ENCODE measurements at places on chromosomes 1 and 21.
A peak's percentile ranks its signal among the peaks of the same experiment; 100 is the strongest.

DNA sequence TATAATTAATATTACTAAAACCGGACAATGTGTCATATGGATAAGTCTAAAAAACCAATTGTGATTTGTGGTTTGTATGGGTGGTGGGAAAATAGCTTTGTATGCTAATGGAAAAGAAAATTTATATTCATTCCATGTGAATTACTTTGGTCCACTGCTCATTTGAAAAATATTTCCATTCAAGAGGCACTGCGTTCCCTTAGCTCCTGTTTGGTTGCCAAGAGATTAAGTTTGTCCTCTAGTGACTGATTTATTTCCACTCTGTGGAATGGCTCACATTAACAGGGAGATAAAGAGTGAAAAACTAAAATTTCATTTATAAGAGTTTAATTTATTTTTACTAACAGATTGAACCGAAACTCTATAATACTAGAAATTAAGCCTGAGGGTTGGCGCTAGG, 744.1 kb upstream of the CHRM3 start:
- DNase-seq, result peak; percentile 69

GRCh38 chr1:199009447-199009846, 370.6 kb downstream of the PTPRC start:
- DNase-seq, result no peak

- no peak for DNase-seq
These were observed 35.5 kb downstream of the COA6 start for GRCh38 chr1:234408757-234409156.

GRCh38 chr1:188128761-188129160, 1300.0 kb downstream of the PLA2G4A start:
- DNase-seq, result peak; percentile 61

DNA sequence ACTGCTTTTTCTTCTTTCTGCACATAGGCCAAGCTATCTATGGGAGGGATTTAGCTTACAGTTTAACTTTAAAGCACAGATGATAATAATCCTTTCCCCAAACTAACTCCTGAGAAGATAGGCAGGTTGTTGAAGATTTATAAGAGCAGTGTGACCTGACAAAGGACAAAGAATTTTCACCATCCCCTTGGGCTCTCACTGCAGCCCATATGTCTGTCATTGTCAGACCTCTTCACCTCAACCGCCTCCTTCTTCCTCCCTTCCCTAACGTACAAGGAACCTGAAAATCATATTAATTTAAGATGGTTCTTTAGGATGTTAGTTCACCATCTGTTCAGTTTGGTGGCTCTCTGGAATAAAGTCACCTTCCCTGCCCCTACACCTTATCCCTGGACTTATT, 5.0 kb downstream of the RNU1-2 start:
- peak; percentile 41 for DNase-seq

GRCh38 chr1:7043719-7044535, 258.7 kb downstream of the CAMTA1 start:
- DNase-seq, result no peak

DNA sequence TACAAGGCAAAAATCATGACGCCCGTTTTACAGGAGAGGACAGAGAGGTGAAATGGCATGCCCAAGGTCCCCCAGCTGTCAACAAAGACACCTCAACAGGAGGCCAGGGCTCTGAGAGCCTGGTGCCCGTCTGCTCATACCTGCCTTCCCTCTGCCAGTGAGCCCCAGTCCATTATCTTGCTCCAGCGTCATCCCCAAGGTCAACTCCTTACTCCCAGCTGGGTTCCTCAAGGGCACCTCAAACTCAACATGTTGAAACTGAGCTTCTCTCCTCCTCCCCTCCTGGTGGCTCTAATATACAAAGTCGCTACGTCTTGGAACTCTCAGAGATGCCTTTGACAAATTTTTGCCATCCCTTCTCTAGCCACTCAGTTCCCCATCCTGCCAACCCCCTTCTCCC, 3.2 kb downstream of the PBXIP1 start:
- DNase-seq, result no peak

- DNase-seq, result peak; percentile 15
These were observed 7.9 kb downstream of the TCHH start for GRCh38 chr1:152107031-152107983.

DNA sequence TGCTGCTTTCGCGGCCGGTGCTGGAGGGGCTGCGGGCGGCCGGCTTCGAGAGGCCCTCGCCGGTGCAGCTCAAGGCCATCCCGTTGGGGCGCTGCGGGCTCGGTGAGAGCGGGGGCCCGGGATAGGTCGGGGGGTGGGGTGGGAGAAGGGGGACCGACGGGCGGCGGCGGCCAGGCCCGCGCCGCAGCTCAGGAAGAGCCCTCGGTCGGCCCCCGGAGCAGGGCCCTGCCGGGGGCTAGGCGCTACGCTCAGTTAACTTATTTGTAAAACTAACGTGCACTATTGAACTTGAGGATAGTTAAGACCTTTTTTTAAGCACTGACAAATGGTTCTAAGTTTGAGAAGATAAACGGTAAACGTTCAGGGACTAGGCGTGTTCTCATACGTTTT, 418 bp downstream of the DDX20 start:
- DNase-seq, result no peak

DNA sequence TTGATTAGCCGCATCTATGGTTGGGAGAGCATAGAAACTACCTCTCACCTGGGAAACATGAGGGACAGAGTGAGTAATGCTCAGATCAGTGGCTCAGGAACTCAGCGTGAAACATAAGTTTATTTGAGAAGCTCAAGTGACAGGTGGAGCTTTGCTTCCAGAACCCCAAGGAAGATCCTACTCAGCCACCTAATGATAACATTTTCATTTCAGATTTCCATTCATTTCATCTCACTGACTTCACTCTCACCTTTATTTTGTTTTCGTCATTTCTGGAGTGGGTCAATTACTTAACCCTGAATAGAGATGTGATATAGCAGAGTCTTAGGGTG, 145.5 kb upstream of the DUSP10 start:
- no peak for DNase-seq

DNA sequence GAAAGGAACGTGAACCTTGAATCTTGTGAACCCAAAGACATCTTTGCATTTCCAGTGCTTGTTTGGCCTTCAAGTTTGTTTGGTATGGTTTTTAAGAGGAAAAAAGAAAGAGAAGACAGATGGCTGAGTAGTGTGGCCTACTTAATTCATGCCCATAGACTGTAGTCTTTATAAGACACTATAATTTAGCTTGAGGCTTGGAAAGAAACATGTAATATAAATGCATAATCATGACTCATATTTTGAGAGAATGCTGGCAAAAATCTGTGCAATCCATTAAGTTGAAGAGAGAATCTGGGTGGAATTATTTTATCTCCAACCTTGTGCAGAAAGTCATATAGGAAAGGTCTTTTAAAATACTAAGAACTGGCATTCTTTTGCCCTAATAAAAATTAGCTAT, 179.3 kb downstream of the SIPA1L2 start:
- peak; percentile 39 for DNase-seq

- no peak for DNase-seq
These were observed 5.2 kb downstream of the NFIA start for GRCh38 chr1:61087571-61087970.

DNA sequence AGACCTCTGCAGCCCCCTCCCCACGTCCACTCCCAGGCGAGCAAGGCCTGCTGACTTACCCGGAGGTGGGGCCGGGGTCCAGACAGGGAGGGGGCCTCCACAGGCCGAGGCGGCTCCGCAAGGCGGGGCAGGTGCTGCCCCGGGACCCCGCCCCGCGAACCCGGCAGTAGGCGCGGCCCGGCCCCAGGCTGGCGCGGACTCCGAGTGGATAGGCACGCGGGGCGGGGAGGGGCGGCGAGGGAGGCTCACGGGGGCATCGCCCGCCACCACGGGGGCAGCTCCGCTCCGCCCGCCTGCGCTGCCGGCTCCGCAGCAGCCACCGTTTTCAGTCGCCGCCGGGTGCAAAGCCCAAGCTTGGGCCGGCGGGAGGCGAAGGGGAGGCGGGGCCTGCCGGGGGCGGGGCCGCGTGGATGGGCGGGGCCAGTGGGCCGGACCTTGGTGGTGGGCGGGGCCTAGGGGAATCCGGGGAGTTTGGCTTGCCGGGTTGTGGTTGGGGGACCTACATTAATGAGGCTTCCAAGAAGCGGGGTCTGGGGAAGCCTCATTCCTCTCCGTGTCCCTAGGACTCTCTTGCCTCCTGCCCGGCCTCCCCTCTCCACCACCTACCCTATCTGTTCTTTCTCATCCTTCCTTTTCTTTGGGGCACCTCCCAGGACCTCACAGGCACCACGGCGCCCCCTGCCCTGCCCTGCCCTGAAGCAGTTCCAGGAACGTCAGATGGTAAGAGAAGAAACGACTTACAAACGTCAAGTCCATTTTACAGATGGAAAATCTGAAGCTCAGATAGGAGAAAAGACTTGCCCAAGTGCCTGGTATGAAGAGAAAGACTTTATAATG, at the start of gene RIMS3:
RIMS3 (minus strand) TSS at position 348 of the 837 bp plus-strand sequence. CDS start 23,757 bp downstream, outside the sequence.
- peak; percentile 67 for DNase-seq

GRCh38 chr1:210475321-210475720, 146.6 kb downstream of the HHAT start:
- DNase-seq, result no peak

- DNase-seq, result no peak
These were observed 3.9 kb downstream of the LAMB3 start for GRCh38 chr1:209648346-209648745.

GRCh38 chr1:78277253-78277652, 213.5 kb upstream of the PTGFR start:
- peak; percentile 90 for DNase-seq

DNA sequence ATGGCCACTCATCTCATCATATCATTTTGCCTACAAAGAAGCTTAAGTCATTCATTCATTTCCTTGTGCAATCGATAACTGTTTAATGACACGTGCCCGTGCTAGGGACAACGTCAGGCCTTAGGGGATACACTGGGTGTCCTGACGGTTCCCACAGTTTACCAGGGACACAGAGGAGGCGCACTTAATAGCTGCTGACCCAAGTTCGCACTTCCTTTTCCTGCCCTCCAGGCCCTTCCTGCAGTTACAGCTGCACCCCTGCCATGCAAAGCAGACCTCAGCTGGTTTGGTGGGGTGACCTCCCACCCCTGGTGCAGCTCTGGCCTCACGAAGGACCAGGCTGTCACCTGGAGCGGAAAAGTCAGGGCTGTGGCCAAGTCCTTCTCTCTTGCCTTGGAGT, 4.2 kb downstream of the SPATA21 start:
- DNase-seq, result no peak

DNA sequence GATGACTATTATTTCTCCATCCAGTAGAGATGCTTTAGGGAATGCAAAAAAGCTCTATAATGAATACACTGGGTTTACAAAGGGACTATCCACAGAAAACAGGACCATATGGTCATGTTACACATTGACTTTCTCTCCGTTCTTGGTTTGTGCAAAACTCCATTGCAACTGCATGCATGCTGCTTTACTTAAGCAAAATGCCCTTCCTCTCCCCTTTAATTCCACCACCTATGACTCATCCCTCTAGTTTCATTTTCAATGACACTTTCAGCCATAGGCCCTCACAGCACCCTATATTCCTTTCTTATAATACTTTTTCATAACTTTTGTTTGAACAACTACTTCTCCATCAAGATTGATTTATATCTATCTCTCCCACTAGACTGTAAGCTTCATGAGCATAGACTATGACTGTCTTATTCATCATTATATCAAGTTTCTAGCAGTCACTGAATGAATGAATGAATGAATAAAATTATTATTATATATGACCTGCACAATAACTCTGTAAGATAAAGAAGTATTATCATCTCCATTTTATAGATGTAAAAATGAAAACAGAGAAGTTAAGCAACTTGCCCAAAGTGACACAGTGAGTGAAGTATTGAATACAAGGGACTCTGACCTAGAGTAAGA, 248.9 kb downstream of the PLPP3 start:
- peak; percentile 79 for DNase-seq

DNA sequence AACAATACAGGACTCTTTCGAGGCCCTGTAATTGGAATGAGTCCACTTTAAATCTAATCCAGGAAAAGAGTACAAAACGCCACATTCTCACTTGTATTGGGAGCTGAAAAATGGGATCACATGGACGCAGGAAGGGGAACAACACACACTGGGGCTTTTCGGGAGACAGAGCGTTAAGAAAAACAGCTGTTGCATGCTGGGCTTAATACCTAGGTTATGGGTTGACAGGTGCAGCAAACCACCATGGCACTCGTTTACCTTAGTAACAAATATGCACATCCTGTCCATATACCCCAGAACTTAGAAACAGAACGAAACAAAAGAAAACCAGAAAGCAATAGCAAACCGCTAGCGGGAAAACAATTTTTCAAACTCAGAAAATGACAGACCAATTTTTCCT, 1532.7 kb upstream of the TPTE start:
- DNase-seq, result peak; percentile 24

DNA sequence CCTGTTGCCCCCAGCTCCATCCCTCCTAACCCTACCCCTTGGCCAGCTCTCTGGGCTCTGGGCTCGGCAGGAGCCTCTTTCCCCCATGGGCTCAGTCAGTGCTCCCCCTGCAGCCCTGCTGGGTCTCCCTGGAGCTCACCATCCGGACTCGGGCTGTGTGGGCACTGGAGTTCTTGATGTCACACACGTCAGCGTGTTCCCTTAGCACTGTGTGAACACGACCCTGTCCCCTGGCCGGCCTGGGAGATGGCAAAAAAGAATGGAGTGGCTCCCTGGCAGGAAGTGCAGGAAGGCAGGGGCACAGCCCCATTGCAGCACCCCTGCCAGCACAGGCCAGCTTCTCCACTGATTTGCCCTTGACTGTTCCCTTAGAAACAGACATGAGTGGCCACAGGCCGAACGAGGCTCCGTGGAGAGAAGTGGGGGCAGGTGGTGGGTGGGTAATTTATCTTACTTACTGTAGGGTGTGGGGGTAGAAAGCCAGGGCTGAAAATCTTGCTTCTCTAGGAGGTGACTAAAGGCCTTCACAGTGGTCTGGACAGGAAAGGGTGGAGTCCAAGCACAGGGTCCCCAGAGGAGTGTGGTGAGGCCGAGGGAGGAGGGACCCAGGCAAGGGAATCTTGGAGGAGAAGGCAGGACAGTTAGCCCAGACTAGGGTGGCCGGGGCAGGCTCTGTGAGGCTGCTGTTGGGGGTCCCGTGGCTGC, 381.7 kb upstream of the VAMP3 start:
- DNase-seq, result no peak

DNA sequence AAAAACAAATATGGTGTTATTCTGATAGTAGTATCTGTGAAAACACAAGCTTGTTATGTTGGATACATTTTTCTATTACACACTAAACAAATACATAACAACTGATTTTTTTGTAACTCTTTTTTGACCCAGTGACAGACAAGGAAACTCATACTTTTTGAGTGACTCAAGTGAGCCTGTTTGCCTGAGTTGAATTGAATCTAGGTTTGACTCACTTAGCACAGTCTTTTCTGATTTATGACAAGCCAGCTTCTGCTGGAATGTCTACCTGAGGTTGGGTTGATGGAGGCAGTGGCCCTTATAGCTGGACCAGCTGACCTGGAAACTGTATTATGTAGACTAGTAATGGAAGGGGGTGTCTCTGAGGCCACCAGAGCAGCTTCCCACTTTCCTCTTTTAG, 4.2 kb upstream of the CLCA4 start:
- DNase-seq, result peak; percentile 3

DNA sequence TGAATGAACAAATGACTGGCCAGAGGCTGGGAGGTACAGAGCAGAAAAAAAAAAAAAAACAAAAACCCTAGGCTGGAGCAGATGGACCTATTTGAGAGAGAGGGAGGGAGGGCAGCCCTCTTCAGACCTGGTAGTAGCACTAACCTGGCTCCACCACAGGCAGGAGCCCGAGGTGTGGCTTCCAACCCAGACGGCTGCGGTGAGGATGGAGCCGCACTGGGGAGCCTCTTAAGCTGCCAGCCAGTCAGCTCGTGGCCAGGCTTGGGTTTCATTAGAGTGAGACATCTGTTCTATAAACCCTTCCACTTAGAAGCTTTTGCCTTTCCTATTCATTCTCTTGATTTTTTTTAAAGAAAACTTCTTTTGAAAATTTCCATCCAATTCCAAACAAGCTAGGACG, 16.8 kb downstream of the LGR6 start:
- peak; percentile 26 for DNase-seq
